ENCODE measurements at places on chromosomes 12 and 14. TPM values are rescaled to one million over a fixed set of nuclear protein-coding genes. Genes with fewer than 3 reads are reported as not detected.

GRCh38 chr12:69108037-69108436, 131.3 kb upstream of the CPSF6 start:
- DNase-seq, result no peak

DNA sequence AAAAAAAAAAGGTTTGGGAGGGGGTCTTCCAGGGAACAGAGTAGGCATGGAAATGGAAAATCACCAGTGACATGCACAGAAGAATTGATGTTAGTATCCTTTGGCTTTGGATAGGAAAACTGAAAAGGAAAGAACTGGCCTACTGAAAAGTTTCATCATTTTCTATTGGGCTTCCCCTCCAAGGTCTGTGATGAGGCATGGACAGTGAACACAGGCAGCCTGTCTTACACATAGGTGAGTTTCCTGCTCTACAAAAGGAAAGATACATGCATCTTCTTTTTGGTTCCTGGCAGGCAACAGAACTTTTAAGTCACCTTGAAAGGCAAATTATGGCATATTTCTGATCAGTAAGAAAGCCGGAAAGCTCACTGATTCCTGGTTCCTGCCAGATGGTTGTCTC, 5.8 kb downstream of the BMAL2 start:
- DNase-seq, result no peak

DNA sequence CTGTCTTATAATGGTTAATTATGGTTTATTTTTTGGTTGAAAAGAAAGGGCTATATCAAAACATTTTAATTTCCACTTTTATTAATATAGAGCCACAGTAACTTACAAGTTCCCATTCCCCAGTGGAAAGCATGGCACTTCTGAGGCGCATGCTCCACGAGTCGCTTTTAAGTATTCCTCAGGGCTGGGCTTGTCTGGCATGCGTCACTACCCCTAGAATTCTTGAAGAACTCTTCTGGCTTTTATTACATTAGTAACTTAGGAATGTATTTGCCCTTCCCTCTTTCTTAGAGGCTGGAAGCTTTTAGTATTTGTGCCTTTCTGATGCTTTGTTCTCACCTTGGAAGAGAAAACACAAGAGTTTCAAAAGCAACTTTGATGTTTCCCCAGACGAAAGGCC, 81.1 kb downstream of the ESR2 start:
- DNase-seq, result no peak

GRCh38 chr14:48027115-48027514, 351.7 kb upstream of the MDGA2 start:
- DNase-seq, result no peak

DNA sequence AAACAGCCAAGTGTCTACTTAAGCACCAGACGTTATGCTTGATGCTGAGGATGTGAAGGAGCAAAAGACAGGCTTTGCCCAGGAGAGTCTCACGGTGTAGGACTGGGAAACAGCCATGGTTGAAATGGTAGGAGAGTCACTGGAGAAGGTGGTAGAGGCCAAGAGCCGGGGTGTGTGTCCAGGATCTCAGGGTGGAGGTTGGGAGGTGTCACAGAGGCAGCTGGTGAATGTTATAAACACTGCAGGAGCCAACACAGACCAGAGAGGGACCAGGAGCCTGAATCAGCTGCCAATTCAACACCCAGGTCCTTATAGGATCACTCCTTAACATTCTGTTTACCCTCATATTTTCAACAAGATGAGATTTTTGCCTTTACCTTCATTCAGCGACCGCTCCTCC, 7.5 kb downstream of the NID2 start:
- no peak for DNase-seq

DNA sequence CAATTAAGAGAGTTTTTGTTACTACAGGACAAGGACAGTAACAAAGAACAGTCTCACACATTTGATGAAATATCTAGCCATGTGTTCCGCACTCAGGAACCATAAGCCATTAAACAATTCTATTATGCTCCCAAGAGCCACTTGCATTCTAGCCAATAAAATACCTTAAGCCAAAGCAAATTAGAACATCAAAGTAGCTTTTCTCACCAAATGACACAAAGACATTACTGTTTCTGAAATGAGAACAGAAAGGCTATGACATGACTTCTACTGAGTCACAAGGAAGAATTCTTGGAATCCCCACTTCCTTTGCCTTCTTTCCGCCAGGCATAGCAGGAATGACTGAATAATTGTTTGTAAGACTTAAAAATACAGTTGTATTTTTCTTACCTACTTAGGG, 445.8 kb downstream of the ATP23 start:
- no peak for DNase-seq

DNA sequence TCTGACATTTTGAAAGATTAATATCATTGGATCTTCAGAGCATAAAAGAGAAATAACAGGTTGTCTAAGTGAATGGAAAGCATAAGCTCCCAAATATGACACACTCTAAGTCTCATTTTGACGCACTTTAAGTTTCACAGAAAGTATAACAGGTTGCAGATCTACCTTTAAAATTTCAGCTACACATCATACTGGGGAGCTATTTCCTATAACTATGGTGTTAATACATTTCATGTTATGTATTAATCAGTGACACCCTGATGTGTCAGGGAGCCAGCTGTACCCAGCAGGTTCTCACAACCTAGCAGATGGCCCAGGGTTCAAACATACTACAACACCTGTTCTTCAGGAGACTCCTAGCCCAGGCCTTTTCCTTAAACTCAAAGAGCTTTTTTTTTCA, 31.1 kb upstream of the TMX1 start:
- DNase-seq, result no peak

DNA sequence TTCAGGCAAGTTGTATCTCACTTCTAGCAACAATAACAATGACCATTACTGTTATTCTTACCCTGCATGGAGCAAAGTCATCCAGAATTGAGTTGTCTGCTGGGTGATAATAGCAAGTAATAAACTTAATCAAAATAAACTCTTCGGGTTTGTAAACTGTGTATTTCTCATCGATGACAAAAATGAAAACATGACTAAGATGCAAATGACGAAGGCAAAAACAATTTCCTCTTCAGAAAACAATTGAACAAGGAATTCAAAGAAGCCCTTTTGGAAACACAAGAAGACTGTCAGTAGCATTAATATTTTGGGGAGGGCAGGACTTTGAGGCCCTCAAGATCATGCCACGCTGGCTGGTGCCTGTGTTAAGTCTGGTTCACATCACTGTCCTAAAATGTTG, 232.0 kb downstream of the BTG1 start:
- no peak for DNase-seq

- DNase-seq, result no peak
These were observed 3.0 kb downstream of the FOS start for GRCh38 chr14:75281654-75282019.

DNA sequence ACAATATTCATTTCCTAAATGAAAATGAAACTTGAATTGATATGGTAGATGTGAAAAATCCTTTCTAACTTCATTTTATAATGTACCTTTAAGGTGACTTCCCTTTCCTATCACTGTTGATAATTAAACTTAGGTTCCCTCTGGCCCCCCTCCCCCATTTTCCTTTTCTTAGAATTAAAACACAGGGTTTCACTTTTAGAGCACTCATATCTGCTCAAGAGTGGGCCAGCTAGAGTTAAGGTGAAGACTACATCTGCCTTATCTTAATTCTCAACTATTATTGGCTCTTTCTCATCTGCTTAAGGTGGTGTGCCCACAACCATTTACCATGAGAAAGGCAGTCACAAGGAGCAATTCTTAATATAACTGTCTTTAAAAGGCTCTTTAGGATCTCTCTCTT, 49.7 kb downstream of the LIN52 start:
- DNase-seq, result no peak

GRCh38 chr12:62813031-62813829, 121.7 kb downstream of the PPM1H start:
- DNase-seq, result peak; percentile 41

- DNase-seq, result no peak
These were observed 179.9 kb downstream of the PTPN11 start for GRCh38 chr12:112598626-112599025.

GRCh38 chr14:97290065-97290464, 492.9 kb downstream of the VRK1 start:
- DNase-seq, result no peak

DNA sequence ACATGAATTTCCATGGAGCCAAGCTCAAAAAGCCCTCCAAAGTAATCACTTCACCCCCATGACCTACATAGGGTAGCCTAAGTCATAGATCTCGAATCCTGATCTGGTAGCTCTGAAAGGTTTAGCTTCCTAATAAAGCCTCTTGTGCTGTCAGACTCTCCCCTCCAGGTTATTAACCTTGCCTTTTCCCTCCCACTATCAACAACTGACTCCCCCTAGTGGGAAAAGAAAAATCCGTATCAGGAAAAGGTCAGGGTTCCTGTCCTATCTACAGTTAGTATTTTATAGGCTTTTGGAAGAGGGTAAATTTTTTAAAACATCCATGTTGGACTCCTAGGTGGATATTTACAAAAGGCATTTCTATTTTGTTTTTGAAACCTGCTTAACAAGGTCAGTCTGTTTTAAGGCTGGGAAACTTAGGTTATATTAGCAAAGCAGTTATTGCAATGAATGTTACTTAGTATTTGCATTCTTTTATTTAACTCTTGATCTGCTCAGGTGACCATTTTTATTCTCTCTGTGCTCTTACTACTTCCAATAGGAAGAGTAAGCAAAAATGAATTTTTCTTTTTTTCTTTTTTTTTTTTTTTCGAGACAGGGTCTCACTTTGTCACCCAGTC, 8.0 kb downstream of the YY1 start:
- DNase-seq, result peak; percentile 48

GRCh38 chr14:86654558-86655184, 1124.7 kb downstream of the FLRT2 start:
- peak; percentile 51 for DNase-seq

DNA sequence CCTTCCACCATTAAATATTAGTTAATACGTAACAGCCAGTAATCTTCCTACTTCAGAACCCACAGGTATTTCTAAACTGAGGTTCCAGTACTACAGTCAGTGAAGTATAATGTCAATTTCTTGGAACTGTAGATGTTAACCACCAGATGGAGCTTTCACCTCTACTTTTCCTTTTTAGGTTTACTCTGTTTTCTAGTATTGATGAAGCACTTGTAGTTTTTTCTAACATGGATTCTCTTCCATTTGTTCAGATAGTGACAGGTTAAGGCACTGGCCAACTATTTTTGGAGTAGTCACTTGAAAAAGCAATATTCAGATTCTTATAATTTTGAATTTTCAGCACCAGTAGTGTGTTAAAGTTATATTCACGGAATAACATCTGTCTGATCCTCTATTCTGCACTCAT, 4.6 kb upstream of the SEC23A start:
- DNase-seq, result no peak

DNA sequence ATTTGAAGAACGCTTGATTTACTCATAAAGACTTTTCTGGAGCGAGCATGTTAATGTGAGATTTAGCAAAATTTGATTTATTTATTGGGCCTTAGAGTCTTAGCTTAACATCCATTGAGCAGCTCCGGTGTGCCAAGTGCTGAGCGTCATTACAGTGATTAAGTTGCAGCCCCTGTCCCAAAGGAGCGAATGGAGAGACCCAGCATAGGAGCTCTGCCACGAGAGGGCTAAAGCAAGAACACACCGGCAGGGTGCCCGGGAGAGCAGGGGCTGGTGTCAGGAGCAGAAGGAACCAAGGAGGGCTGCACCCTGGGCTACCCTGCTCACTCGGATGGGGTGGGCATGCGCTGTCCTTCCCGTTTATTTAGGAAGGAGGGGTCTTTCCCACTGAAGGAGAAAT, 50.6 kb downstream of the PPP2R5C start:
- no peak for DNase-seq

- DNase-seq, result no peak
These were observed 69.3 kb downstream of the SLC35F4 start for GRCh38 chr14:57796556-57796955.

DNA sequence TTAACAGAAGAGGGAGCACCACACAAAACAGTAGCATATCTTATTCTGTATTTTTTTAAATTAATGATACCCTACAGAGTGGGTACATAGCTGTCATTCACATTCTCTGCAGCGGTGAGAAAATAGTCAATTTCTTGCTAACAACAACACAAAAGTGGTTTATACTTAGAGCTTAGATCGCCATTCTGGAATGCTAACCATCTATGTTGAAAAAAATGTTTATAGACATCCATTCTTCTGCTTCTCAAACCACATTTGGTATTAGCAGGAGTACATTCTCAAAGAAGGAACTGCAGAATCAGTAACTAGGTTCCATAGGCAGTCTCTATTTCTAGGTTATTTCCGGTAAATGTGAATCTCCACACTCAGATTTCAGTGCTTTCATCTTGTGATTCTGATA, 185.9 kb downstream of the PPFIA2 start:
- no peak for DNase-seq

- DNase-seq, result peak; percentile 89
These were observed 21.2 kb upstream of the RNASE4 start for GRCh38 chr14:20662968-20663732.

KRT73 gene
- total RNA-seq, result not detected

PAX9 gene
- 0.77 TPM for total RNA-seq

OAS3 gene
- total RNA-seq, result 15.2 TPM

INSM2 gene
- total RNA-seq, result not detected

WNT1 gene
- not detected for total RNA-seq

RNASE11 gene
- not detected for total RNA-seq

SRSF9 gene
- total RNA-seq, result 216 TPM

BCL11B gene
- 10.4 TPM for total RNA-seq

MANSC1 gene
- total RNA-seq, result 66.0 TPM

CELA1 gene
- total RNA-seq, result not detected

SLC38A1 gene
- 117 TPM for total RNA-seq

P2RX2 gene
- 0.24 TPM for total RNA-seq

ZFYVE21 gene
- 68.9 TPM for total RNA-seq

DTX1 gene
- 0.82 TPM for total RNA-seq

CDH24 gene
- total RNA-seq, result 4.4 TPM

IL22 gene
- not detected for total RNA-seq
